ENCODE measurements at places on chromosomes 16 and 17.

GRCh38 chr16:73485880-73486279 lies 438.0 kb upstream of the ZFHX3 start:
- no peak for DNase-seq

- no peak for DNase-seq
Observed at GRCh38 chr17:20008242-20009051, 712 bp upstream of the SPECC1 start.

DNA sequence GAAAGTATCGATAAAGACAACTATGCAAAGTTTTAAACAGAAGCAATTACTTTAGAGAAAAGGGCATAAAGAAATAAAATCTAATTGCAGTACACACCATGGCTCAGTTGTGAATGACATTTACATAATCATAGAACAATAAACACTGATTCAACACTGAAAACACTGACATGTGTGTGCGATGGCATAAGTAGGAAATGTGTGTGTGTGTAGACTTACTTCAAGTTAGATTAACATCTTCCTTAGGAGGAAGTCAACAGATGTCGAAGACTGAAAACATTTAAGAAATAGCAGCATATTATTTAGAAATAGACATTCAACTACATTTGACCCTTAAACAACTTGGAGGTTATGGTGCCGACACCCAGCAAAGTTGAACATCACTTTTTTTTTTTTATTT lies 172.4 kb downstream of the STX8 start:
- DNase-seq: no peak

DNA sequence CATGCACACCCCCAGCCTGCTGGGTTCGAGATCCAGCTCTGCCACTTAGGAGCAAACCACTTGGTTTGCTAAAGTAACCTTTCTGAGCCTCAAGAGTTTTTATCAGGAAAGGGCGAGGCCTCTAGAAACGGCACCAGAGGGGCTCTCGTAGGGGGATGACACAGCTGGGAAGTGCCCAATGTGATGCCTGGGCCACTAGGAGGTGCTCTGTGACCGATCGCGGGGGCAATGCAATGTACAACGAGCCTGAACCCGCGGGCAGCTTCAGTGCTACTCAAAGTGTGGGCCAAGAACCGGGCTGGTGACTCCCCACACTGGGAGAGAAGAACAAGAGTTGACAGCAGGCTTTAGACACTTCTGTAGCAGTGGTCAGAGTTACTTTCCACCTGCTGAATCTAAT lies 9.4 kb downstream of the C16orf89 start:
- DNase-seq: no peak

DNA sequence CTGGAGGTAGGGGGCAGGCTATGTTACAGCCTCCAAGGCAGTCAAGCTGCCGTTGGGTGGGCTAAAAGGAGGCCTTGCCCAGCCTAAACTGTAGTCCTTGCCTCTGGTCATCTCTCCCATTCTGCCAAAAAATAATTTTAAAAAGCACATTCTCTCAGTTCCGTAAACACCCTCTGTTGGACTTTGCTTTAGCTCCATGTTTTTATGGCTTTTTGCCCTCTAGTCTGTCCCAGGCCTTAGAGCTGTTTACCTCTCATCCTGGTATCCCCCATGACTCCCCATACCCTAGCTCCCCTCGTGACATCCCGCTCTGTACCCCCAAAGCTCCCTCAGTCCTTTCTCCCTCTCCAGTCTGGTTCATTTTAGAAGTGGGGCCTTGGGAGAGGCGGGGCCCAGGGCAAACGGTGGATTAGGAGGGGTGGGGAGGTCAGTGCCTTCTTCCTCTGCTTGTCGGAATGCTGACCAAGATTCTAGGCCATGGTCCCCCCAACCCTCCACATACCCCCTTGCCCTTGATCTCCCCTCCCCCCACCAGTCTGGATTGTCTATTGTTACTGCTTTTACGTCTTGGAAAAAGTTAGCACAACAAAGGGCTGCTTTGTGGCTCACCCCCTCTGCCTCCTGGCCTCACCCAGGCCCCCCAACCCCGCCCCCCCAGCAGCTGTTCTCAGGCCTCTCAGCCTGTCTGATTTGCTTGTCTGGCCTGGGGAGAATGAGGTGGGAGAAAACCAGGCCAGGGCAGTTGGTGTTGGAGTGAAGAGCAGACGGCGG lies 18.4 kb downstream of the GJD3 start:
- DNase-seq: no peak

DNA sequence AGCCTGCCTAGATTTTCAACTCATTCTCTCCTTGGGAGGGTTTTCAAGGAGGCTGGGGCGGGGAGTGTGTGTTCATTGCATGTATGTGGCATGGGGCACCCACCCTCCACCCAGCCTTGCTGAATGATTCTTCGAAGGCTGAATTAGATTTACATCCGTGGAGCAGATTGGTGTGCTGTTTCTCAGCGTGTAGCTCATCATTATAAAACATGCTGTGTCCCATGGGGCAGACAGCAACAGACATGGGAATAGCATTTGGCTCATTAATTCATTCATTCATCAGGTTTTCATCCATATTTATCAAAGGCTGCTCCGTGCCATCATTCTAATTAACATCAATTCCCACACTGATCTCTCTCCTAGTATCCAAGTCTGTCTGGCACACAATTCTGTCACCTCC lies 10.6 kb upstream of the CD300A start:
- DNase-seq: no peak

GRCh38 chr17:81018044-81018802 lies 16.7 kb upstream of the BAIAP2 start:
- no peak for DNase-seq

DNA sequence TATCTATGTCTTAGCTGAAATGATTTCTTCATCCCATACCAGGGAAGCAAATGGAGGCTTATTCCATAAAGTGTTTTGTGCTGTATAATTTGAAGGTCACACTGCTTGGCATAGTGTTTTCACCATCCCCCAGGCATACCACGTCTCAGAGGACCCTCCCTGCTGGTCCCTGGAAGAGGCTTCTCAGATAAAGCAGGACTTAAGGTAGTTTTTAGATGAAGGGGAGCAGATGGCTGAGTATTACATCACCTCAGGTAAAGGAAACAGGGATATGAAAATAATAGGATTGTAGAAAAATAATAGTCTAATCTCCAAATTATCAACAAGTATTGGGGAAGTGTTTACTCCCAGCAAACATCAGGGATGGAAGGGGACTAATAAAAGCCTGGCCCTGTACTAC lies 7.3 kb upstream of the SMG1 start:
- no peak for DNase-seq

DNA sequence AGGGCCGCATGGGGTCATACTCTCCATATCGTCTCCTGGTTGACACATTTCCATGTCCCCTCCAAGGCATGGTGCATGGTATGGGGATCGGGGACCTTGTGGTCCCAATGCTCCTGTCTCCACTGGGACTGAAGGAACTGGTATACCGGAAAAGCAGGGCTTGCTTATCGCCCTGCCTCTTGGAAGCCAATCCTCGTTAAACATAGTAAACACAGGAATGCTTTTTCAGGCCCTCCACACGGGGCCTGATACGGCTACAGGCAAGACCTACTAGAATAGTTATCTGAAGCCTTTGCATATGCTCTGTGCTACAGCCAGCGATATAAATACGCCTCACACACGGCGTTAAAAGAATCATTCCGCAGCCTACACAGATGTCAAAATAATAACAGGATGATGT lies 159.5 kb downstream of the SHISA9 start:
- DNase-seq: no peak

DNA sequence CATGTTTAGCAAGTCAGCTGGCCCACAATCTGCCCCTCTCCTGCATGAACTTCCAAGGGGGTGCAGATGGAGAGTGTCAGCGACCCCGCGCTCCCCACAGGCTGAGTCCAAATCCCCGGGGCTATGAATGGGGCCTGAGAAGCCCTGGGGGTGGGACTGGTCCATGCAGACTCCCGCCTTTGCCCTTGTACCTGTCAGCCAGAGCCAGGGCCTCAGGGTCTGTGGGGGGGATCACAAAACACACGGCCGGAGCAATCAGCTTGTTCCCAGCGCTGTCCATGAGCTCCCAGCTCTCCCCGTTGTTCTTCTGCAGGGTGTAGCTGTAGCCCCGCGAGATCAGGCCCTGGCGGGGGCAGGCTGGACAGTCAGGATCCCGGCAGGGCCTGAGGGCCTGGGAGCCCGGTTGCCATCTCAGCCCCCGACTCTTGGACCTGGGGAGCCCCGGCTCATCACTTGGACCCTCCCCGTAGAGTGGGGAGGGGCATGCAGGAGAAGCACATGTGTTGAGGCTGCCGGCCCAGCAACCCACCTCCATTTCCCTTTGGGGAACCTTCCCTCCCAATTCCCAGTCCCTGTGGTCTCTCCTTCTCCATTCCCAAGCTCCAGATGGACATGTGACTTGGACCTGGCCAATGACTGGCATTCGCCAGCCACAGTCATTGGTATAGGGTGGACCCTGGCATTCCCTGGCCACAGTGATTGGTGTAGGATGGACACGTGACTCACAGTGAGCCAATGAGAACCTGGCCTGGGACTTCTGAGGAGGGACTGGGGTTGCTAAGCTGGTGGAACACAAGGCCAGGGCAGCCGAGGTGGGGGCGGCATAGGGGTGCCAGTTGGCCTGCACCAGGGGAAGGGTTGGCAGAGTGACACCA lies 42.4 kb downstream of the PPL start:
- no peak for DNase-seq

DNA sequence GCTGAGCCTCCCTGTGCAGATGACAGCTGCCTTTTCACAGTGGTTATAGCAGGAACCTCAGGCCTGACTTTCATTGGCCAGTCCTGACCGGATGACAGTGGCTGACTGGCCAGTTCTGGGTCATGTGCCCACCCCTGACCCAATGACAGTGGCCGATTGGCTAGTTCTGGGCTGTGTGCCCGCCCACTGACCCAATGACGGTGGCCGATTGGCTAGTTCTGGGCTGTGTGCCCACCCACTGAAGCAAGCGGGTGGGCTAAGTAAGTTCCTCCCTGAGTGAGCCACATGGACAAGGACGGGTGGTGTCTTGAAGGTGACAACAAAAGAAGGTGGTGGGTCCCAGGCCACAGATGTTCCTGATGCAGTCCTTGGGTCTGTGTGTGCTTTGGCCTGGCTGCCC lies 9.5 kb downstream of the DEF8 start:
- DNase-seq: no peak

GRCh38 chr17:732902-733720 lies 715 bp downstream of the TLCD3A start:
- DNase-seq: no peak

DNA sequence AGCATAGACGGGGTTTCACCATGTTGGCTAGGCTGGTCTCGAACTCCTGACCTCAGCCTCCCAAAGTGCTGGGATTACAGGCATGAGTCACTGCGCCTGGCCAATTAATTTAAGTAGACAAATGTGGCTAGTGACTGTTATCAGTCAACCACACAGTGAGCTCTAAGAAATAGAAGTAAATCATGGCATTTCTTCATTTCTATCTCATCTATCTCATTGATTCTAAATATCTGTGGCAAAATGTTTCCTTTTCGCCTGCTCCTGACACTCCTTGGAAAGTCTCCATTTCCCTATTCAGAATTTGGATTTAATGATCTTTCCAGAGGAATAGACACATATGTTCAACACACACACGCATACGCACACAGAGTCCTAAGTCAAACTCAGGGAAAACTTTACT lies 81.3 kb downstream of the HIC1 start:
- DNase-seq: no peak

GRCh38 chr17:17479209-17479608 lies 2.4 kb downstream of the MED9 start:
- DNase-seq: no peak

DNA sequence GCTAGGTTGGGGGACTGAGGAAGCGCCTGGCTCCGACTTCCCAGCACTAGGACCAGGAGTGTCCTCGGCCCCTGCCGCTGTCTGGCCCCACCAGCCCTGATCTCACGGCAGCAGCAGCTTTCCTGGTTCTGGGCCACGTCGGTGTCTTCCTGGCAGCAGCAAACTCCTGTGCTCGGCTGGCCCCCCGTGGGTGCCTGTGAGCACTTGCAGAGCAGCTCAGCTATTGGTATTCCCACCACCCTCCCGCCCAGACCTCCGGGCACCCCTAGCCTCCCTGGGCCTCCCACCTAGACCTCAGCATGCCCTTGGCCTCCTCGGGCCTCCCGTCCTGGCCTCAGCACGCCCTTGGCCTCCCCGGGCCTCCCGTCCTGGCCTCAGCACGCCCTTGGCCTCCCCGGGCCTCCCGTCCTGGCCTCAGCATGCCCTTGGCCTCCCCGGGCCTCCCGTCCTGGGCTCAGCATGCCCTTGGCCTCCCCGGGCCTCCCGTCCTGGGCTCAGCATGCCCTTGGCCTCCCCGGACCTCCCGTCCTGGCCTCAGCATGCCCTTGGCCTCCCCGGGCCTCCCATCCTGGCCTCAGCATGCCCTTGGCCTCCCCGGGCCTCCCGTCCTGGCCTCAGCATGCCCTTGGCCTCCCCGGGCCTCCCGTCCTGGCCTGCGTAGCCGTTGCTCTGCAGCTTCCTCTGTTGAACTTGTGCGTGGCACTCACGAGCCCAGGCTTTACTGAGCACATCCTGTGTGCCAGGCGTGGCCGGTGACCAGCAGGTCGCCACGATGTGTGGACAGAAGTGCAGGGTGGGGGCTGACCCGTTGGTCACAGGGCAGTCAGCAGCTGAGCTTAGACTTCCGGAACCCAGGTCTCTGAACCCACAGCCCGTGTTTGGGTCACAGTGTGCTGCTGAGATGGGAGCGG lies 51.8 kb upstream of the ACSF3 start:
- no peak for DNase-seq

- DNase-seq: no peak
Observed at GRCh38 chr17:59506894-59507726, 58.3 kb upstream of the DHX40 start.

GRCh38 chr17:15112846-15113617 lies 152.1 kb downstream of the PMP22 start:
- no peak for DNase-seq

- no peak for DNase-seq
Observed at GRCh38 chr17:76270770-76271668, 5.9 kb downstream of the UBALD2 start.

- no peak for DNase-seq
Observed at GRCh38 chr16:27251541-27252205, 16.9 kb downstream of the NSMCE1 start.

GRCh38 chr17:51527225-51527982 lies 267.1 kb downstream of the UTP18 start:
- no peak for DNase-seq
